ENCODE measurements at places on chromosomes 11 and 22.

- DNase-seq = no peak
These were observed 40.6 kb upstream of the ARL14EP start for GRCh38 chr11:30282289-30282631.

GRCh38 chr11:114295676-114296604, at the start of gene NNMT:
Gene NNMT (plus strand): TSS chr11:114296399. CDS start chr11:114296557, 158 bp downstream.
- DNase-seq = peak; percentile 97

- no peak for DNase-seq
These were observed 1032.0 kb downstream of the BRD1 start for GRCh38 chr22:48795664-48796063.

DNA sequence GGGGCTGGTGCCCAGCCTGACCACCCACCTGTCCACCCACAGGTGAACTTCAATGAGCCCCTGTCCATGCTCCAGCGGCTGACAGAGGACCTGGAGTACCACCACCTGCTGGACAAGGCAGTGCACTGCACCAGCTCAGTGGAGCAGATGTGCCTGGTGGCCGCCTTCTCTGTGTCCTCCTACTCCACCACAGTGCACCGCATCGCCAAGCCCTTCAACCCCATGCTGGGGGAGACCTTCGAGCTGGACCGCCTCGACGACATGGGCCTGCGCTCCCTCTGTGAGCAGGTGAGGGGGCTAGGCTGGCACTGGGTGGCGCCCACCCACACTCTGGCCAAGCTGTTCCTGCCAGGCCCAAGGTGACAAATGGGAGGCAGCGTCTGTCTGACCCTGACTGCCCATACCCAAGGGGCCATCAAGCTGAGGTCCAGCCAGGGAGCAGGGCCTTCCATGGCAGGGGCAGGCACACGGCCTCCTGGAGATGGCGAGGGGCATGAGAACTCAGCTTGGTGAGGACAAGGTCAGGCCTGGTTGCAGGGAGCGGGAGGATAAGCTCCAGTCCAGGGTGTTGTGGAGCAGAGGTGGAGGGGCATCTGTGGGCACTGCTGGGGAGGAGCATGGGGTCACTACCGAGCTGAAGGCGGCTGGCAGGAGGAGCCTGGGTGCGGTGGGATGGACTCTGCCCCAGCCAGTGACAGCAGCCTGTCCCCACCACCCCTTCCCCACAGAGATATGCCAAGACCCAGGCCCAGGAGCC, 77.7 kb downstream of the MORC2 start:
- no peak for DNase-seq

GRCh38 chr11:8719721-8720120, 37.1 kb downstream of the RPL27A start:
- DNase-seq = no peak

- DNase-seq = peak; percentile 14
These were observed 7.0 kb downstream of the CHST1 start for GRCh38 chr11:45658292-45658991.

DNA sequence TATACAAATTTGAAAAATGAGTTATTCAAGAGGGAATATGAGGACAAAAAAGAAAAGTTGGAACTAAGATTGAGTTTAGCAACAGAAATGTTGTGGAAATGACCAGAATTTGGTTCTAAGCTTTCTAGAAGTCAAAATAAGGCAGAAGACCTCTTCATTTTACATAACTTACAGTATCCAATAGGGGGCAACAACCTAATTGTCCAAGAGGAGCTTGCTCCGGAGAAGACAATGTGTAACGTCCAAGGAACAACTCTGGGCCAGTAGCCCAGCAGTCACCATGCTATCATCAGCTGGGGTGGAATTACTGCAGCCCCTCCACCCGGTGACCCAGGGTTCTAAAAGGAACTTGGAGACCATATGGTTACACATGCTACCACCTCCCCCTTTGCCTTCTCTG, 14.1 kb downstream of the CNTF start:
- DNase-seq = no peak
